ENCODE measurements at places on chromosomes 16 and 17.

DNA sequence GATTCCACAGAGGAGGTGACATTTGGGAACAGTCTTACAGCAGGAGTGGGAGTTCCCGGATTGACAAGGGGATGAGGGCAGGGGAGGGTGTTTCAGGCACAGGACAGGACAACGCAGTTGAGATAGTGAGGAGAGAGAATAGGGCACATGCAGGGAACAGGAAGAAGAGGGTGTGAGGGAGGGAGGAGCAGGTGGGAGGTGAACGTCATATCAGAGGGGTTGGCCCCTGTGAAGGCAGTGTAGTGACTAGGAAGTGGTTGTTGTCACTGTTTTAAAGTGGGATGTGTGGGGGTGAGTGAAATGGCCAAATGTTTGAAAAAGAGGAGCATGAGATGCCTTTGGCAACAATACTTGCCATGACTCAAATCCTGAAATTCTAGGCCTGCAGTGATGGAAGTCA lies 12.2 kb downstream of the PRKCB start:
- no peak for DNase-seq

GRCh38 chr17:45013021-45013997 lies 38.1 kb downstream of the DCAKD start:
- no peak for DNase-seq

- no peak for DNase-seq
Measured at GRCh38 chr17:7789131-7789530, 44.9 kb upstream of the KDM6B start.

DNA sequence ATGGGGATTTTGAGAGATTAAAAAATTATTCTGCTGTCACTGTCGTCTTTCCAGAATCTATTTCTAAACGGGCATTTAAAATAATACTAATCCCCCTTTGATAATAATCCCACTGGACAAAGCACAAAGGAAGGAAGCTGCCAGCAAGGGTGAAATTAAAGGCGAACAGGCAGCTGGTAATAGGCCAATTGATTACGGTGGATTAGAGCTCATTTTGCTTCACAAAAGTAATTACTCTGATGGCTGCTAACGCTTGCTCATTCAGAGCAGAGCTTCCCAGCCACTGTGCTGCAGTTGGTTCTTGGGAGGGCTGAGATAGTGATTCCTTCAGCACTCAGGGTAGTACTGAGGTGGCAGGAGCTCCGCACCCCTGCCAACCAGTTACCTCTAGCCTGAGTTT lies 205.7 kb downstream of the SNX29 start:
- DNase-seq, result no peak

GRCh38 chr16:53417011-53417410 lies 17.3 kb upstream of the RBL2 start:
- peak; percentile 25 for DNase-seq

DNA sequence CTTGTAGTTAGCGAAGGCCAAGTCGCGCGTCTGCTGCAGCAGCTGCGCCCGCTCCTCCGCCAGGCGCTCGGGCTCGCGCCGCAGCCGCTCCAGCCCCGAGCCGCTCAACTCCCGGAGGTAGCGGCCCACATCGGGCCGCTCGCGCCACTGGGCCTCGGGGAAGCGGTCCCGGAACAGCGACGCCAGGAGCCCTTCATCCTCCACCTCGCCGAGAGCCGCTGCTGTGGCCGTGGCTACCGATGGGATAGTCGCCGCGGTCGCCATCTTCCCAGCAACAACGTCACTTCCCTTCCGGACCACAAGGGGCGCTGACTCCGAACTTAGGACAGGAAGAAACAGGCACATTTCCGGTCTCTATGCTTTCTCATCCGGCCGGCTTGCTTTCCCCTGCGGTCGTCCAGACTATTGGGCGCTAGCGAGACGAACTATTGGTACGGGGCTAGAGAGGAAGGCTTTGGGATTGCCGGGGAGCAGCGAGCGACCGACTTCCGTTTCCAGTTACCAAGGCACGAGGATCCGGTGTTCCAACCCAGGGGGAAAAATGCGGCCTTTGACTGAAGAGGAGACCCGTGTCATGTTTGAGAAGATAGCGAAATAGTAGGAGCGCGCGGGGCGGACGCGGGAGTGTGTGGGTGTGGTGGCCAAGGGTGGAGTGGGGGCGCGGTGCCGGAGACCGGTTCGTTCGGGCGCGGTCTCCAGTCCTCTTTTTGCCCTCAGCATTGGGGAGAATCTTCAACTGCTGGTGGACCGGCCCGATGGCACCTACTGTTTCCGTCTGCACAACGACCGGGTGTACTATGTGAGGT lies at the start of the genes COG8 and NIP7:
TSS of gene COG8 (minus strand) at position 276 of the 806 bp plus-strand sequence. CDS start at position 264, 12 bp downstream.
TSS of gene NIP7 (plus strand) at position 484 of the 806 bp plus-strand sequence. CDS start at position 542, 58 bp downstream.
- DNase-seq, result peak; percentile 96

- DNase-seq, result no peak
Measured at GRCh38 chr17:40604327-40605080, 39.2 kb upstream of the CCR7 start.

DNA sequence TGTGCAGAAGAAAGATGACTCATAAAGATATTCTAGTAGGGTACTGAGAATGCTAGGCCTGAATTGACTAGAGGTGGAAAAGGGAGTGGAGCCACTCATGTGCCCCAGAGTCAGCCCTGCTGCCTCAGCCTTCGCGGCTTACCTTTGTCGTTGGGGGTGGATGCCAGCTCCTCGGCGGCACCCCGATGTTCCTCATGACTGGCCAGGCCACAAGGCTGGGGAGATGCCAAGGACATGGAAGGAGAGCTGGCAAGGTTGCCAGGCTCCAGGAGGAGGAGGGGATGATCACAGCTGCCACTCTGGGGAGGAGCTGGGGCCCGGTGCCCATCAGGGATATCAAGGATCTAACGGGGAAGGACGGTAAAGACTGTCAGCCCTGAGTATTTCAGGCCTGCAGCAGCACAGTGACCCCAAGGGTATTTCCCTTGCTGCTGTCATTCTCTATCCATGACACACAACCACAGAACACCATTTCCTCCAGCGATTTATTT lies 9.7 kb upstream of the SLC35B1 start:
- DNase-seq, result no peak

DNA sequence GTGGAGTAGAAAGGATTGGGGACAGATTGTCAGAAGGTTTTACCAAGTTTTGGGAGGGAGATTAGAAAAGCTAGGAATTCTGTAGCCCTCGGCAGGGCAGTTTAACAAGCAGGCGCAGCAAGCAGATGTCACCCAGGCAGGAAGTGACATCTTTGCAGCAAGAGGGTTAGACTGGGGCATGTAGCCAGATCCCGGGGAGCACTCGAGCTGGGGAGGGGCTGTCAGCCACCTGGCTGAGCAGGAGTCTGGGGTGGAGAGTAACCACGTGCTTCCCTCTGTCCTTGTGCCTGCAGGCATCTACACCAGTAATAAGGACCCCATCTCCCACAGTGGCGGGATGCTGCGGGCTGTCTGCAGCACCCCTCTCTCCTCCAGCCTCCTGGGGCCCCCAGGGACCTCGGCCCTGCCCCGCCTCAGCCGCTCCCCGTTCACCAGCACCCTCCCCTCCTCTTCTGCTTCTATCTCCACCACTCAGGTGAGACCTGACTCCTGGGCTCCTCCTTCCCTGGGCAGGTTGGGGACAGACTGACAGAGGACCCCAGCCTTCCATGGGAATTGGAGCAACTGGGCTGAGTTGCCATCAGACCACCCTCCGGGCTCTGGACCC lies 12.2 kb downstream of the MLLT6 start:
- DNase-seq, result no peak

DNA sequence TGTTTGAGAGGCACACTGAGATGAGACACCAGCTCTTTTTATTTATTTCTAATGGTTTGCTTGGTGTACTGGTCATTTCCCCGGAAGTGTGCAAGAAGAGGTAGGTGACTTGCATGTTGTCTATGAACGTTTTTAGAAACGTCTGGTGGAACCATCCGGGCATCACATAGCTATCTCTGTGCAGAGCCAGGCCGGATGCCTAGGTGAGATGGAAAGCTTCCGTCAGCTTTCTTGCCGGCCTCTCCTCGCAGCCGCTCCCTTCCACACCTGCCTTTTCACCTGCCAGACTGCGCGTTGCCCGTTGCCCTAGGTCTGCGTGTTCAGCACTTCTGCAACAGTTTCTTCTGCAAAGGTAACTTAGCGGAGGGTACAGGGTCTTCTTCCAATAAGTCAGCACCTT lies 416.0 kb downstream of the WWOX start:
- DNase-seq, result no peak

DNA sequence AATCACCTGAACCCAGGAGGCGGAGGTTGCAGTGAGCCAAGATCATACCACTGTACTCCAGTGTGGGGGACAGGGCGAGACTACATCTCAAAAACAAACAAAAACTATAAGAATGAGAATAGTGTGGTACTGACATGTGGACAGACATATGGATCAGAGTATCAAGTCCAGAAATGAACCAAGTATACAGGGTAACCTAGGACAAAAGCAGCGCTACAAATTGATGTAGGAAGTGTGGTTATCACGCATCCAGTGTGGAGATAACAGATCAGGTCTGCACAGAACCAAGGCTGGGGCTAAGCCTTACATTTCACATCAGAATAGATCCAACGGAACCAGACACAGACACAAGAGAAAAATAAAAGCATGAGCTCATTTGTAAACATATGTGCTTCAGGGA lies 23.0 kb upstream of the C16orf95 start:
- DNase-seq, result no peak

DNA sequence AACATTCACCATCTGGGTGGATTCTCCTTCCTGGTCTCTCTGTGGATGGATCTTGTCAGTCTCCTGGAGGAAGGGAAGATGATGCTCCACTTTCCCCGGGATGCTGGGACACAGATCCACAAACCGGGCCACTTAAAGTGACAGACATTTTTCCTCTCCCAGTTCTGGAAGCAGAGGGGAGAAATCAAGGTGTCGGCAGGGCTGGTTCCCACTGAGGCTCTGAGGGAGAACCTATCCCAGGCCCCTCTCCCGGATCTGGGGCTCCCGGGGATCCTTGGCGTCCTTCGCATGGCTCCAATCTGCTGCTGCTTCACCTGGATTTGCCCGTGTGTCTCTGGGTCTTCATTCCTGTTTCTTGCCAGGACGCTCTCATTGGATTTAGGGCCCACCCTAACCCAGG lies 263.1 kb upstream of the TNRC6C start:
- DNase-seq, result no peak

DNA sequence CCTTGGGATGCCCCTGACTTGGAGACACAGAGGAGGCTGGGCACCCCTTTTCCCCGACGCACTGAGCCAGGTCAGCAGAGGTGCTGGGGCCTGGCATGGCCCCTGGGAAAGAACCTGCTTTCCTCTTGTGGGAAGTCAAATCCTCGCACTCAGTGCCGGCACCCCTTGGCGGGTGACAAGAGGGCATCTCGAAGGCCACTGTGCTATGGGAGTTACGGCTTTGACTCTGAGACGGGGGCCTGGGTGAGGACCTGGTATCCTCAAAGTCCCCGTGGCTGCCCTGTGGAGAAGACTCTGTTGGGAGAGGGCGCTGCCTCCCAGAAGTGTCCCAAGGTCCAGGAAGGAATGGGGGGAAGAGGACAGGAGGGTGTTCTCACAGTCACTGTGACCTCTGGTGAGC lies 117.0 kb downstream of the METRNL start:
- no peak for DNase-seq

DNA sequence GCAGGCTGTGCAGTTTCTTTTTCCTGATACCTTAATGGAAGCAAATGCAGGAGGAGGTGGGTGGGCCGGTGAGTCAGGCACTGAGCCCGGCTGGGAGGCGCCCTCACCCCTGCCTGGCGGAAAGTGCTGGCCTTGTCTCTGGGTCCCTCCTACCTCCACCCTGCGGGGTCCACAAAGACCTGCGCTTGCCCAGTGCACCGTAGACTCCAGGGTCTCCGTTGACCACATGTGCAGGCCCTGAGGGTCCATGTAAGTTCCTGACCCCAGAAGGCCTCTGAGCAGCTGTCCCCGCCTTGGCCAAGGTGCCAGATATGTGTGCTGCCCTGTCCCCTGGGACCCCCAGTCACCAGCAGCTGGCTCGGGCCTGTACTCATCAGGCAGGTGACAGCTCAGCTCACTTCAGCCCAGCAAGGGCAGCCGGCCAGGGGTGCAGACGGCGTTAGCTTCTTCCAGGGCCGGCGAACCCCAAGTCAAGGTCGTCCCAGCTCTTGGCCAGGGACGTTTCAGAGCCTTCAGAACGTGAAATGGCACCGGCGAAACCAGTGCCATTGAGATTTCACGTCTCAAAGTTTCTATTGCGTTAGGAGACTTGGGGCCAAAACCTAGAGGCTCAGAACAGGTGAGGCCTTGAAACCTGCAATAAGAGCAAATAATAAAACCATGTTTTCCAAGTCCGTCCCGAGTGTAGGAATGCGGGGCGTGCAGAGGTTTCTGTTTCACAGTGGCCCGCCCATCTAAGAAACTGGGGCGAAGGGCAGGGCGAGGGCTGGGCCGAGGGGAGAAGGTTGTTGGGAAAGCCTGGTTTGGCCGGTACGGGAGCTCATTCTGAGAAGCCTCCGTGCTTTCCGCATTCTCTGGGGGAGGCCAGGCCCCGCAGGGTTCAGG lies 12.1 kb downstream of the METRNL start:
- DNase-seq, result no peak

GRCh38 chr17:76097716-76098295 lies 5.8 kb downstream of the EXOC7 start:
- no peak for DNase-seq

GRCh38 chr16:50246299-50247122 lies 19.8 kb upstream of the ADCY7 start:
- no peak for DNase-seq

- no peak for DNase-seq
Measured at GRCh38 chr17:11644265-11645212, 46.3 kb downstream of the DNAH9 start.

DNA sequence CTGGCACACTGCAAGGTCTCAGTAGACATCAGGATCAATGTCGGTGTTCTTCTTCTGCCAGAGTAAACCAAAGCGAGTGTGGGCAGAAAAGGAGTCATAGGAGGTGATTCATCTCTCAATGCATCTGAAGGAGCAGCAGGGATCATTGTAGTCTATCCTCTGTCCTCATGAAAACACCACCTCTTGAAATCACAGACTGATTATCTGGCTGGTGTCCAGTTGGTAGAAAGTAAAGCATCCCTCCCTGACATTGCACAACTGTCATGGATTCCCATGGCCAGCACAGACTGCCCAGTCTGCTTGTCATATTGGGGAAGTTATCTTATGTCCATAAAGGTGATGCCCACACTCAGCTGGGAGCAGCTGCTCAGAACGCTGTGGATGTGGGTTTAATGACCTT lies 74.1 kb downstream of the ABCC12 start:
- no peak for DNase-seq

- DNase-seq, result no peak
Measured at GRCh38 chr17:56807723-56808122, 26.0 kb downstream of the C17orf67 start.

DNA sequence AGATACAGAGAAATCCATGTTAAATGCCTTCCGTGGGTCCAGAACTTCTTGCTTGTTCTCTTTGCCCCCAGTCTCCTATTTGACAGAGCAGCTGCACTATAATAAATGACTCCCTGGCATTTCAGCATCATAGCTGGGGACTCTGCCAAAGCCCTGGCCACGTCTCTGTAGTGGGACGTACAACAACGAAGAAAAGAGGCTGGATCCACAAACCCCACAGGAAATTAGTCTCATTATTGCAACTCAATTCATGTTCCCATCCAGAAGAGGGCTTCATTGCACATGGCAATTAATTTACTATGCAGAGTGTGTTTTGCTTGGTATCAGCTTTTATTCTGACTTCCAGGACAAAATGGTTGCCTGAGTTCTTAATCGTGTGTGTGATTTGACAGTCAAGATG lies 121.3 kb downstream of the CDH13 start:
- DNase-seq, result no peak

GRCh38 chr16:10613785-10614485 lies 33.5 kb upstream of the EMP2 start:
- no peak for DNase-seq

GRCh38 chr16:70438969-70439862 lies at the start of gene ST3GAL2:
Gene ST3GAL2, minus strand, starts transcription at chr16:70439100. Its CDS starts 40,570 bp downstream, at chr16:70398530.
- DNase-seq, result peak; percentile 63
